Epithelial cell of esophagus (primary cell): ENCODE measurements at places on chromosomes 5 and 9.

DNA sequence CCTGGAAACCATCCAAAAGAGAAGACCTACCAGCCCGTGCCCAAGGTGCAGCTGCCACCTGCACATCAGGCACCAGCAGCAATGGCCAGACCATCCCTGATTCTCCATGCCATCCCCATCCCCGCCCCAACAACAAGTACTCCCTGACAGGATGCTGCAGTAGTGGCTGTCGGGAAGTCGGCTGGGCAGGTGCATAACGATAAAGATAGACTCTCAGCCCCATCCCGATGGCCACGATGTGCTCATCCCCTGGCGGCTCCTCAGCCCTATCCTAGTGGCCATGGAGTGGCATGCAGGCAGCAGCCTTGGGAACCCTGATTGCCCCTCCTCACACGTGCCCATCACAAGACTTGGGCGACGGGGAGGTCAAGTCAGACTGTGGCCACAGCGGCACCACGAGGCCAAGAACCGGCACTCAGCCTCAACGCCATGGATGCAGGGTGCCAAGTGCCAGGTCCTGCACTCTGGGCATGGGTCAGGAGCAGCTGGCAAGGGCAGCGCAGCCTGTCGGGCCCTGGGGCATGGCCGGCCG lies 368.8 kb upstream of the SPATA31A5 start:
- DNase-seq = no peak

- DNase-seq = no peak
Observed at GRCh38 chr5:119290161-119290569, 65.7 kb upstream of the TNFAIP8 start.

- DNase-seq = peak; percentile 100
Observed at GRCh38 chr9:127919253-127919815, 2.5 kb upstream of the ST6GALNAC4 start.

- no peak for DNase-seq
Observed at GRCh38 chr5:168128111-168128510, 163.3 kb upstream of the WWC1 start.

DNA sequence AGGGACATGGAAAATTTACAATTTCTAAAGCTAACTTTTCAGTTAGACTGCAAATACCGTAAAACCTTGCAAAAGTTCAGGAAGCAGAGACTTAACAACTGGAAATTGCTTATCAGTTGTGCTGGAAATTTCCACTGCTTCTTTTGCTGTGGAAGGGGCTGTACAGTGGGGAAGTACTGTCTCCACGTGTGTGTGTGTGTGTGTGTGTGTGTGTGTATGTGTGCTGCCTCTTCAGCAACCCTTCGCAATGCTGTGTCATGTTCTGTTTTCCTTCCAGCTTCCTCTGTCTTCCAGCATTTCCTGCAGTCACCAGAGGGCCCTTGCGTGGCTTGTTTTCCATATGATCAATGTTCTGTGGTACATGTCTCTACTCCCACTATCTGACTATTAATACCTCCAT lies 87.5 kb upstream of the RANBP3L start:
- DNase-seq = no peak

DNA sequence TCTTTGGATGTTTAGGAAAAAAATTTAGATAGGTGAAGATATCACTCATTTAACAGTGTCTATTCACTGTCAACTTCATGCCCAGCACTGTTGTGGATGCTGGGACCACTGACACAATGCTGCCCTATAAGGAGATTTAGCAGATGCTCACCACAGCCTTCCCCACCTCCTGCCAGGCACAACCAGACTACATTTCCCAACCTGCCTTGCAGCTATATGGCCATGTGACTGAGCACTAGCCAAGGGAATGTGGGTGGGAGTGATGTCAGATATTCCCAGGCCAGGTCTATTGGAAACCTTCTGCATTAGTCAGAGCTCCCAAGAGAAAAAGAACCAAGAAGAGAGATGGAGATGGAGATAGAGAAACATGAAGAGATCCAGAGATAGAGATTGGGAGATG lies 302.6 kb upstream of the TAS2R1 start:
- DNase-seq = peak; percentile 71

GRCh38 chr9:102550266-102550665 lies 444.9 kb upstream of the CYLC2 start:
- no peak for DNase-seq

DNA sequence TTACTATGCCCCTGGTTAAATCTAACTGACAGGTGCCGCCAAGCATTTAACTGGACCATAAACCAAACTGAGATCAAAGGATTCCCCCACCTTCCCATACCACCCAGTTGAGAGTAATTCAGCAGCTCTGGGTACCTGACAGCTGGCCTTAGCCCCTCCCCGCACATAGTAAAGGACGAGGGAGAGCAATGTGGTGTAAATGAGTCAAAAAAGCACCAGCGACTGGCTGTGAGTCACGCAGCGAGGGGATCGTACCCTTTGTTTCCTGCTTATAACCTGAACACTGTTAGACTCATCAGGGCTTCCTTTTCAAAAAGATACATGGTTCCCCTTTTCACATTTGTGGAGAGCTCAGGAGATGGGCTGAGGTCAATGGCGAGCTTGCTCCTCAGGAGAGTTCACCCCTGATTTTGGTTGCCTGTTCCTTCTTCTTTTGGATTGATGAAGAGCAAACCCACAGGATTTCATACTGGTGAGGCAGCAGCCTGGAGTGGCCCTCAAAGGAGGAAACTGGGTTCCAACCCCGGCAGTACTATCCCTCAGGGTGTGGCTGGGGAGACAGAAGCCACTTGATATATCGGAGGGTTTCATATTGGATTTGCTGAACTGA lies 71.5 kb downstream of the ANKRD33B start:
- peak; percentile 83 for DNase-seq

GRCh38 chr9:71937070-71937625 lies 25.7 kb downstream of the C9orf85 start:
- DNase-seq = peak; percentile 72

- peak; percentile 16 for DNase-seq
Observed at GRCh38 chr9:69452110-69452782, 127.2 kb downstream of the ENTREP1 start.

- no peak for DNase-seq
Observed at GRCh38 chr5:56745864-56746263, 69.5 kb upstream of the MAP3K1 start.

DNA sequence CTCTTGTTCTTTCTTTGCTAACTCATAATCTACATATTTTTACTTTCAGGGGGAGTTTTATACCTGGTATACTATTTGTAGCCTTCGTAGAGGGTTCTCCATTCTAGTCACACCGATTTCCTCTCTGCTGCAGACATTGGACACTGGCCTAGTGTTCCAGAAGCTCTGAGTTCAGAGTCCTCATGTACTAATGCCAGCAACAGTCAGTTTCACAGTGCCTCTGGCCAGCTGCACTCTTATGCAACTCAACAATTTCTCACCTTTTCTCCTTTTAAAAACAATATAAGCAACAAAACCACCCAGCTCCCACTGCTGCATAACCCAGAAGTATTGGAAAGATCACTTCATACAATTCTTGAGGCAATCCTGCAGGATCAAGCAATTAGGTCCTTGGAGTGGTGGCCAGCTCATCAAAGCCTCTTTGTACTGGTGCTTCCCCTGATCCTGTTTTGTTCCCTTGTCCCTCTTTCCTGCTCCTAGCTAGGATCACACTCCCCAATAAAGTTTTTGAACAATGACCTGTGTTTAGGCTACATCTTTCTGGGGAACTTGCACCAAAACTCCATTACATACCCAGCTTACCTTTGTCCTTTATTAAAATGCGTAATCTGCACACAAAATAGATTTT lies 98.1 kb upstream of the TUT7 start:
- DNase-seq = no peak

DNA sequence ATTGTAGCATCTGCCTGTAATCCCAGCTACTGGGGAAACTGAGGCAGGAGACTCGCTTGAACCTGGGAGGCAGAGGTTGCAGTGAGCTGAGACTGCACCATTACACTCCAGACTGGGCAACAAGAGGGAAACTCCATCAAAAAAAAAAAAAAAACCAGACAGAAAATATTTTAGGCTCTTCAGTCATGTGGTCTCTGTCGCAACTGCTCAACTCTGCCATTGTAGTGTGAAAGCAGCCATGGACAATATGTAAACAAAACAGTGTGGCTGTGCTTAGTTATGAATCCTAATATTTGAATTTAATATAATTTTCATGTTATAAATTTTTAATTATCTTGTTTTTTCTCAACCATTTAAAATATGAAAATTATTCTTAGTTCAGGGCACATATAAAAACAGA lies 38.4 kb downstream of the ZFAND5 start:
- DNase-seq = no peak

DNA sequence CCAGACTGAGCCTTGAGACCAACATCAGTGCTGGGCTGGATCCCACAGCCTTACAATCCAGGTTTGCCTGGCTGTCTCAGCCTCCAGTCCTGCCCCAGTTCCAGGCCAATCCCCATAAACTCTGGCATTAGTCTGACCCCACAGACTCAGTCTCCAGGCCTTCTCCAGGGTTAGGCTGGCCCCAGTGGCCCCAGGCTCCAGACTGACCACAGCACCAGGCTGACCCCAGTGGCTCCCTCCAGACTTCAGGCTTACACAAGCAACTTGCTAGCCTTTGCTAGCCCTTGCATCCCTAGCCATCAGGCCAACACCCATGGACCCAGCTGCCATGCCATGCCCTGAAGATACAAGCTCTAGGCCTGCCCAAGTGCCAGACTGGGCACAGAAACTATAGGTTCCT lies 1326.0 kb upstream of the C9orf72 start:
- no peak for DNase-seq

DNA sequence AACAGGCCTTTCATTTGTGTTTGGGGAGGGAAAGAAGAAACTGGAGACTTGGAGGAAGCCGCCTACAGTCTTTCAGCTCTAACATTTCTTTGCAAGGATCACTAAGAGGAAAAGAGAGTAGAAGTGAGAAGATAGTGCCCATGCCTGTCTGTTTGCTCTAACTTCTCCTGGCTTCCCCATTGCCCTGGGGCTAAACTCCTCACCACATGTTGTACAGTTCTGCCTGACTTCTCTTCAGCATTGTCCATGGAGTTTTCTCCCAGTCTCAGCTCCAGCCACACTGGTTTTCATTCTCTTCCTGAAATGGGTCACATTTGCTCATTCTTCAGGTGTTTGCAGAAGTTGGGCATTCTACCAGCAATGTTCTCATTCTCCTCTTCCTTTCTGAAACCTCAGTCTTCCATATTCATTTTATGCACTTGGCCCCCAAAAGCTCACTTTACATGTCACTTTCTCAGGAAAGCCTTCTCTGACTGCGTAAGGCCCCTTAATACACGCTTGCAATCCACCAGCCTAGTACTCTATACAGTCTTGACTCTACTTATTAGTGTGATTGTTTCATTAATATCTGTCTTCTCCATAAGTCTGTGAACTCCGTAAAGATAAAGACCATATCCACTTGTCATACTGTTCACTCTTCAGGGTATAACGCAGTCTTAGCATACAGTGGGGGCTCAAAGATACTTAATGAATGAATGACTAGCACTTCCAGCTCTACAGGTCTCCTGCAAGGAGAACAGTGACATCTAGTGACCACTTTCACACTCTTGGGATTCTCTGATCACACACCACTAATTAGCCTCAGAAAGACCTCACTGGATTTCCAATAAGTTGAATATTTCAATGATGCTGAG lies 40.2 kb upstream of the TRIM32 start:
- peak; percentile 63 for DNase-seq

- no peak for DNase-seq
Observed at GRCh38 chr9:21988056-21988990, 5.9 kb downstream of the CDKN2A start.

DNA sequence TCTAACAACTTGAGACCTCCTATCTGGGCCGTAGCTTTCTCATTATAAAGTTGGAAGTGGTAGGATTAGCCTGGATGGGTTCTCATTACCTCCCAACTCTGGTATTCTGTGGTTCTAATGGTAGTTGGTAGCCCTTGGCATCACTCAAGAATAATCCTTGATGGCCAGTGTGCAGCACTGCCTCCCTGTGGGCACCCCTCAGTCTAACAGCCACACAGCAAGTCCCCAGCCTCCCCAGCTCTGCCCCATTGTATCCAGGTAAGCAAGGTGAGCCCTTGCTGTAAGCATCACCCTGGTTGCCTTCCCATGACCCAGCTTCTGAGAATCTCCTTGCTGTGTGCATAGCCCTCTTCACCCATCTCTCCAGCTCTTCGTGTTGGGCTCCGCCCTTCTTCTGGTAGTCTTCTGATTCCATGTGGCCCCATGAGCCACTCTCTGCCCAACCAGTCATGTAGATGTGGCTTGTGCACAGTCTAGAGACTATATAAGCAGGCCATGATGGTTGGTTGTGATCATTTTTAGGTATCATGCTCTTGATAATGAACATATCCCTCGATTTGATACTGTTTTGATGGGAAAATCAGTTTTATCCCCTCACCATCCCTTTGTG lies 57.6 kb upstream of the GRHPR start:
- DNase-seq = peak; percentile 16

DNA sequence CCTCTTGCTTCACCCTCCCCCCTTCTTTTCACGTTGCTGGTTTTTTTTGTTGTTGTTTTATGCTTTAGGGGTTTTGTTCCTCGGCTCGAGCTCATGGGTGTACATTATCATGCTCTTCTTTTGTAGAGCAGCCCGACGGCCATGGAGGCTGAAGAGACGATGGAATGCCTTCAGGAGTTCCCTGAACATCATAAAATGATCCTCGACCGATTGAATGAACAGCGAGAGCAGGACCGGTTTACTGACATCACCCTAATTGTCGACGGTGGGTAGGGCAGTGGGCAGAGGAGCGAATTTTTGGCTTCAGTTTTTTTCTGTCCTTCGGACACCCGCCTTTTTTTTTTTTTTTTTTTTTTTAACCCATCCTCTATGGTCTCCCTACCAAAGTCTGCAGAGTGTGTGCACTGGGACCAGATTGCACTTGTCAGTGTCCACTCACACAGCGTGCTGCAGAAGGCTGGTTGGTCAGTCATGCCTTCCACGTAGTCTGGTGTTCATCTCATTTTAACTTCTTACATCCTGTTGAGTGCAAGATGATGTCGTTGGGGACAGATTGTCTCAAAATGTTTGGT lies 1.3 kb downstream of the ZNF131 start:
- peak; percentile 50 for DNase-seq

GRCh38 chr5:180389252-180390101 lies 36.3 kb upstream of the GFPT2 start:
- no peak for DNase-seq

- DNase-seq = peak; percentile 76
Observed at GRCh38 chr5:14946815-14947620, 75.4 kb upstream of the ANKH start.

- DNase-seq = peak; percentile 86
Observed at GRCh38 chr5:141488591-141489561, at the start of gene PCDHGC5. TSS of gene PCDHGC5 (plus strand) at chr5:141489081. CDS start at chr5:141489241, 160 bp downstream.

DNA sequence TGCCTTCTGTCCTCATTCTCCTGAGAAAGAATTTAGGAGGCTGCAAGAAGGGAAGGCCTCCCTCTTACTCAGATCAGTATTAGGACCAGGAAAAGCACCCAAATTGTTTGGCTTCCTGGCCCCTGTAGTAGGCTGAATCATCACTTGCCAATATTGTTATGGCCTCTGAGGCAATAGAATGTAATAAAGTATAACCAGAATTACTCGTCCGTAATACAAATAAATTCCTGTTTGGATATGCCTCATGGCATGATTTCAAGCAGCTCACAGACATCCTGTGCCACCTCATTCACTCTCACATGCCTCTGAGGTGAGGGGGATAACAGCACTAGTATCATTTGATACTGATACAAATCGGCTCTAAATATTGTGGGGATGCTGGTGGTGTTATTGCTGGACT lies 427.3 kb downstream of the ISL1 start:
- peak; percentile 96 for DNase-seq

- DNase-seq = no peak
Observed at GRCh38 chr5:53749621-53750020, 189.2 kb downstream of the NDUFS4 start.
